ENCODE measurements at places on chromosomes 16 and 17. TPM values are rescaled to one million over a fixed set of nuclear protein-coding genes. Genes with fewer than 3 reads are reported as not detected.

Gene ZNF385C
- 0.03 TPM for polyA plus RNA-seq

Gene TMC5
- polyA plus RNA-seq: 0.19 TPM

Gene ANKFY1
- 17.4 TPM for polyA plus RNA-seq

- no peak for DNase-seq
Measured at GRCh38 chr17:34532281-34533065, 46.9 kb upstream of the TMEM132E start.

- no peak for DNase-seq
Measured at GRCh38 chr17:55053855-55054254, 85.3 kb downstream of the STXBP4 start.

GRCh38 chr17:58084317-58084981, 1.2 kb downstream of the DYNLL2 start:
- no peak for DNase-seq

DNA sequence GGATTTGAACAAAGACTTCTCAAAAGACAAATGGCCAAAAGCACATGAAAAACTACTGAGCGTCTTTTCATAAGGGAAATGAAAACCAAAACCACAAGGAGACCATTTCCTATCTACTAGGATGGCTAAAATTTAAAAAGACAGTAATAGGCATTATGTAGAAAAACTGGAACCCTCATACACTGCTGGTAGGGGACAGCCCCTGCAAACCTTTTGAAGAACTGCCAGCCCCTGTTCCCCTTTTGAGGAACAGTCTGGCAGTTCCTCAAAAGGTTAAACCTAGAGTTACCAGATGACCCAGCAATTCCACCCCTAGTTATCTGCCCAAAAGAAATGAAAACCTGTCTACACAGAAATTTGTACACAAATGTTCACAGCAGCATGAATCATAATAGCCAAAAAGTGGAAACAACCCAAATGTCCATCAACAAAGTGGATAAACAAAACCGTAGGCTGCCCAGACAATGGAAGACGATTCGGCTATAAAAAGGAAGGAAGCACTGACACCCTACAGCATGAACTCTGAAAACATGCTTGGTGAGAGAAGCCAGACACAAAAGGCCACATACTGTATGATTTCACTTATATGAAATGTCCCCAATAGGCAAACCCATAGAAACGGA, 22.9 kb downstream of the CDIP1 start:
- no peak for DNase-seq

DNA sequence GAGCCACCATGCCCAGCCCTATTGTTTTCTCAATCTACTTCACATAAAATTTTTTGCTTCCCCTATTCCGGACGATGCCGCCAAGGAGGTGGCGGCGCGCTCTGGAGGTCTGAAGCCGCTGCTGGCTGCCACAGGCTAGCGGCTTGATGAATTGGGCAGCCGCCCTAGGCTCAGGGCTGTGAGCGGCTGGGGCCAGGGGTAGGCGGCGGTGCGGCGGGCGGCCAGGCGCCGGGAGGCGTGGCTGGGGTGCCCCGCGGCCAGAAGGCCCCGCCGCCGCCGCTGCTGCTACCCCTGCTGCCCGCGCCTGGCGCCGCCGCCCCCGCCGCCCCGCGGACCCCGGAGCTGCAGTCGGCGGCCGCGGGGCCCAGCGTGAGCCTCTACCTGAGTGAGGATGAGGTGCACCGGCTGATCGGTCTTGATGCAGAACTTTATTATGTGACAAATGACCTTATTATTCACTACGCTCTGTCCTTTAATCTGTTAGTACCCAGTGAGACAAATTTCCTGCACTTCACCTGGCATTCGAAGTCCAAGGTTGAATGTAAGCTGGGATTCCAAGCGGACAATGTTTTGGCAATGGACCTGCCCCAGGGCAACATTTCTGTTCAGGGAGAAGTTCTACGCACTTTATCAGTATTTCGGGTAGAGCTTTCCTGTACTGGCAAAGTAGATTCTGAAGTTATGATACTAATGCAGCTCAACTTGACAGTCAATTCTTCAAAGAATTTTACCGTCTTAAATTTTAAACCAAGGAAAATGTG, 41.7 kb downstream of the ANKFY1 start:
- no peak for DNase-seq

Measured in keratinocyte (primary cell).